ENCODE measurements at places on chromosomes 11 and 22.

GRCh38 chr22:28658448-28658847 lies 21.2 kb downstream of the TTC28 start:
- H3K27ac ChIP-seq: no peak overlapping the region
- DNase-seq: no peak
- H3K4me1 ChIP-seq: no peaks in the 10 kb centered on the region
- H3K36me3 ChIP-seq: no peaks in the 10 kb centered on the region
- H3K4me3 ChIP-seq: no peak overlapping the region

DNA sequence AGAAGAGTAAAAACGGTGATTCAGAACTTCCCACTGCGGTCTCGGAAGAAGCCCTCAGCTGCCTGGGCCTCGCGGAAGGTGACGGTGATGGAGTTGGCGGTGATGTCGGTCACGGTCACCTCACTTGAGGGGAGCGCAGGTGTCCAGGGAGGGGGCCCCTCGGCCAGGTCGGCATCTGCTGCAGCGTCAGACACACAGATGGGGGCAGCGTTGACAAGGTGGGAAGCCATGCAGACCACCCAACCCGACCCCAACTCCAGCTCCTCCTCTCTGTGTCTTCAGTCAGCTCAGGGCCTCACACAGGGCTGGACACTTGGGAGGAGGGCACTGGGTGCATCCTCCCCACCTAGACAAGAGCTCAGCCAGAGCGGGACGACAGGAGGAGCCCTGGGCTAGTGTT lies 18.6 kb downstream of the CBX7 start:
- no peak overlapping the region for H3K4me3 ChIP-seq
- peaks cover 5% of the 10 kb centered on the region for H3K36me3 ChIP-seq
- peaks cover 6% of the 10 kb centered on the region for H3K4me1 ChIP-seq

- DNase-seq: no peak
- H3K36me3 ChIP-seq: peaks cover 39% of the 10 kb centered on the region
- H3K27me3 ChIP-seq: no peaks in the 10 kb centered on the region
- no peak overlapping the region for H3K27ac ChIP-seq
- no peak overlapping the region for H3K4me3 ChIP-seq
These were observed 3.9 kb downstream of the CTSD start for GRCh38 chr11:1759851-1760220.

GRCh38 chr11:67033661-67034166 lies 10.8 kb downstream of the SYT12 start:
- H3K4me1 ChIP-seq: peaks cover 25% of the 10 kb centered on the region
- no peaks in the 10 kb centered on the region for H3K27me3 ChIP-seq
- peak; percentile 94 for DNase-seq

DNA sequence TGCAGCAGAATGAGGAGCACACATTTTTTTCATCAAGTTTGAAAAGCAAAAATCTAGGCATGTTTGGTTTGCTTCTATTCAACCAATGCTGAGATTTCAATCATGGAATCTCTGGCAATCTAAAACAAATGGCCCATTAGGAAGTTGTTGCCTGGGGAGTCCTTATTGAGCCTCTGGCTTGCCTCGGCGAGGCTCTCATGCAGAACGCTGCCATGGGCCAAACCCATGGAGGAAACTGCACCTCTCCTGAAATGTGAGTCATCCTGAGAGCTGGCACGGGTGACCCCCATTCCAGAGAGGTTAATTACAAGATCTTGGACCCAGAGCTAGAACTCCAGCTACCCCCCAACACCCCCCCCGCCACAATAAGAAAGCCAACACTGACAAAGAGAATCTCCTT lies 80.7 kb downstream of the MN1 start:
- no peak overlapping the region for H3K27ac ChIP-seq
- H3K36me3 ChIP-seq: no peaks in the 10 kb centered on the region
- DNase-seq: peak; percentile 63
- H3K27me3 ChIP-seq: no peaks in the 10 kb centered on the region

GRCh38 chr22:29871684-29872083 lies 11.3 kb upstream of the MTMR3 start:
- DNase-seq: no peak
- H3K4me1 ChIP-seq: peaks cover 5% of the 10 kb centered on the region
- no peak overlapping the region for H3K27ac ChIP-seq
- no peaks in the 10 kb centered on the region for H3K27me3 ChIP-seq

DNA sequence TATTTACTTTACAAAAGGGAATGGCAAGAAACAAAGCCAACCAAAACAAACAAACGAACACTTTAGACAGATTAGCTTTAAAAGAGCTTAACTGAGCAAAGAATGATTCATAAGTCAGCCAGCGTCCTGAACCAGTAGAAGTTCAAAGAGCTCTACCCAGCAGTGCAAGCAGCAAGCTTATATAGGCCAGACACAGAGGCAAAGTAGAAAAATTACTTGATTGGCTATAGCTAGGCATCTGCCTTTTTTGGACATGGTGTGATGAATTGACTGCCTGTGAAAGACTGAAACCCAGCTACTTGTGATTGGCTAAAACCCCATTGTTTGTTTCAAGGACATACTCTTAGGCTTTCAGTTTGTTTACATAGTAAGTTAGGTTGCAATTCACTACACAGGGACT lies 2120.0 kb upstream of the RAG2 start:
- no peaks in the 10 kb centered on the region for H3K27me3 ChIP-seq
- peak; percentile 28 for DNase-seq
- no peak overlapping the region for H3K27ac ChIP-seq
- H3K4me3 ChIP-seq: no peak overlapping the region
- H3K4me1 ChIP-seq: no peaks in the 10 kb centered on the region

DNA sequence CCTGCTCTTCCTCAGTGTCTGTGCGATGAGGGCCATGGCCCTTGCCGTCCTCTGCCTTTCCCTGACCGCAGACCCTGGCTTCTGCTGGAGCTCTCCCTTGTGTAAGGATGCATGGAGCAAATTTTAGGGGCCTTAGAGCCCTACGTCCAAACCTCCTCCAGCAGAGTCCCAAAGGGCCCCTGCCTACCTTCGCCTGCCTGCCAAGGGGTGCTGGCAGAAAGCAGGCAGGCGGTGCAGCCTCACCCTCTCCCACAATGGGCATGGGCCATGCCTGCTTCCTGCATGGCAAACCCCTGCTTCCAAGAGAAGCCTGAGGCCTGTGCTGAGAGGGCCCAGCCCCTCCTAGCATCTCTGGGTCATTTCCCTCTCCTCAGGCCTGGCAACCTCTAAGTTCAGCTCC lies 71.3 kb upstream of the FGF3 start:
- H3K4me3 ChIP-seq: no peak overlapping the region
- no peak for DNase-seq
- H3K4me1 ChIP-seq: no peaks in the 10 kb centered on the region
- no peak overlapping the region for H3K27ac ChIP-seq

GRCh38 chr11:8233691-8234424 lies 29.8 kb downstream of the LMO1 start:
- H3K27me3 ChIP-seq: no peaks in the 10 kb centered on the region
- peak; percentile 76 for DNase-seq
- peaks cover 28% of the 10 kb centered on the region for H3K4me1 ChIP-seq
- no peaks in the 10 kb centered on the region for H3K36me3 ChIP-seq
- H3K4me3 ChIP-seq: no peak overlapping the region
- H3K27ac ChIP-seq: peak overlapping the region; percentile 35

GRCh38 chr11:36016709-36017108 lies 72.8 kb downstream of the LDLRAD3 start:
- peaks cover 27% of the 10 kb centered on the region for H3K36me3 ChIP-seq
- DNase-seq: no peak
- no peak overlapping the region for H3K4me3 ChIP-seq
- peak overlapping the region; percentile 90 for H3K27ac ChIP-seq
- H3K4me1 ChIP-seq: peaks cover 69% of the 10 kb centered on the region

DNA sequence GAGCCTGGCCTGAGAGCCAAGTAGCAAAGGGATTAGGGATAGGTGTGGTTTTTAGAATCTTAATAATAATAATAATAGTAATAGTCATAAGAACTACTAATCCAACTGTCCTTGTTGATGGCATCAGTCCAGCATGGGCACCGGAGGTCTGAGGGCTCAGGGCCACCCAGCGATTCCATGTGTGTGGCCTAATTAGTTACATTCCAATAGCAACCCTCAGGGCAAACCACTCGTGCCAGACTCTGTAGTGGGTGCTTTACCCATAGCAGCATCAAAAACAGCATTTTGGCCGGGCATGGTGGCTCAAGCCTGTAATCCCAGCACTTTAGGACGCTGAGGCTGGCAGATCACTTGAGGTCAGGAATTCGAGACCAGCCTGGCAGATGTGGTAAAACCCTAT lies 19.0 kb upstream of the MYH9 start:
- no peak overlapping the region for H3K27ac ChIP-seq
- peaks cover 26% of the 10 kb centered on the region for H3K4me1 ChIP-seq
- no peak for DNase-seq
- H3K27me3 ChIP-seq: no peaks in the 10 kb centered on the region
- H3K4me3 ChIP-seq: no peak overlapping the region

GRCh38 chr22:22407061-22407460 lies 101.5 kb downstream of the ZNF280B start:
- no peak for DNase-seq
- H3K4me1 ChIP-seq: no peaks in the 10 kb centered on the region
- no peak overlapping the region for H3K4me3 ChIP-seq
- no peak overlapping the region for H3K27ac ChIP-seq
- no peaks in the 10 kb centered on the region for H3K36me3 ChIP-seq

DNA sequence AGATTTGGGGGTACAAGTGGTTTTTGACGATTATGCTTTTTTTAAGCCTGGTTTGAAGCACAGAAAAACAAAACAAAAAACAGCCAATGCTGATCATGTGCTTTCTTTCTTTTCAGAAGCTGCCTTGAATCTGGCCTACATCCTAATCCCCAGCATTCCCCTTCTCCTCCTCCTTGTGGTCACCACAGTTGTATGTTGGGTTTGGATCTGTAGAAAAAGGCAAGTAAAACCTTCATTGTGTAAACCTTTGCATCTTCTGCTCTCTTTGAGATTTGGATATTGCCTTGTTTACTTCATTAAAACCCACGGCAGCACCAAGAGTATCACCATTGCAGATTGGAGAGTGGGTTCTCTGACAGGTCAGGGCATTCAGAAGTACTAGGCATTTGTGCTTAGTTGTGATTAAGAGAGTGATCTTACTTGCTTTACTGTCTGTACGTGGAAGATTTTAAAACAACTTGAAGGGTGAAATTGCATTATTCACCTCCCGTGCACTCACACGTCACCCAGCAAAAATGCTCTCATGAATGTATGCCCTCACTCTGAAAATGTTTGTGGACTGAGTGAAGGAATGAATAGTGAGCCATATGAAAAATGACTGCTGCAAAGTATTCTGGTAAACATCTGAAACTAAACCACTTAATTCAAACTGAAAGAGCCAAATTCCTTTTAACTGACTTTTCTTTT lies 17.0 kb downstream of the LAYN start:
- no peak overlapping the region for H3K4me3 ChIP-seq
- H3K4me1 ChIP-seq: peaks cover 31% of the 10 kb centered on the region
- H3K36me3 ChIP-seq: no peaks in the 10 kb centered on the region

GRCh38 chr11:44057340-44057739 lies 8.7 kb upstream of the ACCS start:
- no peak for DNase-seq
- H3K36me3 ChIP-seq: no peaks in the 10 kb centered on the region
- H3K27me3 ChIP-seq: no peaks in the 10 kb centered on the region
- H3K27ac ChIP-seq: no peak overlapping the region
- H3K4me1 ChIP-seq: no peaks in the 10 kb centered on the region

DNA sequence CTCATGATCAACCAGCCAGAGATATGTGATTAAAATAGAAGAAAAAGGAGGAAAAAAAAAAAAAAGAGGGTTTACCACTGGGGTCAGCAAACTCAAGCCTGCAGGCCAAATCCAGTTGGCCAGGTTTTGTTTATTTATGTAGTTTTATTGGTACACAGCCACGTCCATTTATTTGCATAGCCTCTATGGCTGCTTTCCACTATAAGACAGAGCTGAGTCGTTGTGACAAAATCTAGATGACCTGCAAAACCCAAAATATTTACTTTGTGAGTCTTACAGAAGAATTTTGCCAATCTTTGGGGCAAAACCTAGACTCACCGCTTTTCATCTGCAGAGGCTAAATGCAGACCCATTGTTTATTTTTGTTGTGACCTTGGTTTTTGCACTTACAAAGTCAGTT lies 87.1 kb downstream of the TENM4 start:
- H3K4me3 ChIP-seq: no peak overlapping the region
- H3K27me3 ChIP-seq: no peaks in the 10 kb centered on the region
- H3K4me1 ChIP-seq: peaks cover 6% of the 10 kb centered on the region
- no peak for DNase-seq
- no peak overlapping the region for H3K27ac ChIP-seq

GRCh38 chr22:38716271-38716670 lies 10.5 kb downstream of the GTPBP1 start:
- DNase-seq: no peak
- no peak overlapping the region for H3K27ac ChIP-seq
- H3K27me3 ChIP-seq: no peaks in the 10 kb centered on the region
- H3K4me3 ChIP-seq: no peak overlapping the region
- H3K36me3 ChIP-seq: peaks cover 19% of the 10 kb centered on the region

- H3K36me3 ChIP-seq: no peaks in the 10 kb centered on the region
- H3K4me1 ChIP-seq: peaks cover 43% of the 10 kb centered on the region
- no peak overlapping the region for H3K27ac ChIP-seq
These were observed 146.2 kb downstream of the DBX1 start for GRCh38 chr11:20014067-20014402.

DNA sequence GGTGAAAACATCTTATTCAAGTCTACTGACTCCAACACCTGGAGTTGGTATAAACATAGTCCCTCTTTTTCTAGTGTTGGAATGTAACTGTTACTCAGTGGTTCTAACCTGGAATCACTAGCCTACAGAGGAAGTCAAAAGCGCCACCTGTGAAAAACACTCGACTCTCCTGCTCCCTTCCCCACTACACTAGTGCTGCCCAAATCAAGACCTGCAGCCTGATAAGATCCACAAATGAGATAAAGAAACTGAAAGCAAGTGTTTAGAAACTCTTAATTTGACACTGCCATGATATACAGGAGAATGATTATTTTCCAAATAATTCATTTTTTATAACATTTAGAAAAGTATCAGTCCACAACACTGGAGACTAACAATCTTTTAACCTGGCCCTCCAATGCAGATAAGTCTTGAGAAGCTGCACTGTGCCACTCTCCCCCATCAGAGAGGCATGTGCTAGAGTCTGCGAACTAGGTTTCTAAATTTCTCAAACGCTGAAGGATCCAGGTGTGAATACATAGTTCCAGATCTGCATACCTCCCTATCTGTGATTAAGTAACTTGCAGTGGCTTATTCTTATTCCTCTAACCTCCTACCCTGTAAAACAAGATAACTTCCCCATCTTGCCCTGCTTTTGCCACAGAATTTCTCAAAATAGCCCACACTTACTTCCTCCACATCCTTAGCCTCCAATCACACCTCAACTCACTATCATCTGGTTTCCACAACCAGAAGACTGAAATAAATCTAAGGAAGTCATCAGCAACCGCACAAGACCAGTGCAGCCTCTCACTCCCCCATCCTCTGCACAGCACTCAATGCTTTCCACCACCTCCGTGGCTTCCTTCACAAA lies 88.1 kb downstream of the RRAS2 start:
- no peaks in the 10 kb centered on the region for H3K27me3 ChIP-seq
- no peak overlapping the region for H3K4me3 ChIP-seq
- H3K4me1 ChIP-seq: no peaks in the 10 kb centered on the region
- DNase-seq: no peak
- H3K27ac ChIP-seq: no peak overlapping the region

GRCh38 chr11:124892750-124893454 lies 4.8 kb downstream of the ROBO4 start:
- H3K36me3 ChIP-seq: no peaks in the 10 kb centered on the region
- H3K4me1 ChIP-seq: peaks cover 19% of the 10 kb centered on the region
- no peak overlapping the region for H3K4me3 ChIP-seq
- H3K27me3 ChIP-seq: no peaks in the 10 kb centered on the region
- no peak overlapping the region for H3K27ac ChIP-seq

GRCh38 chr22:23163665-23164064 lies 16.6 kb upstream of the BCR start:
- no peak overlapping the region for H3K27ac ChIP-seq
- H3K4me3 ChIP-seq: no peak overlapping the region
- DNase-seq: peak; percentile 17
